ENCODE measurements at places on chromosomes 6 and 20. TPM values are rescaled to one million over a fixed set of nuclear protein-coding genes. Genes with fewer than 3 reads are reported as not detected.

DNA sequence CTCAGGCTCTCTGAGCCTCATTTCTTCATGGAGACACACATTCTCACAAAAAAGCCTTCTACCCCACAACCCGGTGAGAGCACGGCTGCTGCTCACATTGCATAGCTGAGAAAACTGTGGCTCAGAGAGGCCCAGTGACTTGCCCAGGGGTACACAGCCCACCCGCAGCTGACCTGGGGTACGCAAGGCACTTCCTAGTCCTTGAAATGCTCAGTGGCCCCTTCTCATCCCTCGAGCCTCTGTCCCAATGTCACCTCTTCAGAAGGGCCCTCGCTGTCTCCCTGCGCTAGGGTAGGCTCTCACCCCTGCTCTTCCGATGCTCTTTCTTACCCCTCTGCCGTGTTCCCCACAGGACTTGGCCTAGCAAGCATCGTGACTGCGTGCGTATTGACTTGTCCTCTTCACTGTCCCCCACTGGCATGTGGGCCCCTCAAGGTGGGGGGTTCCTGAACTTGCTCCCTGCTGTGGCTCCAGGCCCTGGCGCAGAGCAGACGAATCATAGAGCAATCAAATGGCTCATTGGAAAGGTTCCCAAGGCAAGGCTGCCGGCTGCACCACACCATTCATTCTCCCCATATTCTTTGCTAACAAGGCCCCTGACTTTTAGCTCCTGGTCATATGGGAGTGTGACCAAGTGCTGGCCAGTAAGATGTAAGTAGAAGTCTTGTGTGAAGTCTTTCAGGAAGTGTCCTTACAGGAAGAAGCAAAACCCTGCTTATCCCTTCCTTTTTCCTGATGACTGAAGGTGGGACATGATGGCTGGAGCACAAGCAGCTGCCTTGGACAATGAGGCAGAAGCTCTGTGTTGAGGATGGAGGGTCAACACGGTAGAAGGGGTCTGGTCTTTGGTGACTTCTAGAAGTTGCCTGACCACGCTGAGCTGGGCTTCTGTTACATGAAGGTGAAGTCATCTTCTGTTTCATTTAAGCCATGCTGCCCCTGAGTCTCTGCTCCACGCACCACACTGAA lies 22.7 kb downstream of the PCK1 start:
- DNase-seq: no peak
- peak overlapping the region; percentile 88 for H3K27ac ChIP-seq
- no peak overlapping the region for H3K4me3 ChIP-seq

GRCh38 chr20:574297-574942 lies 30.8 kb upstream of the CSNK2A1 start:
- H3K4me3 ChIP-seq: no peak overlapping the region
- DNase-seq: no peak
- peaks cover 8% of the 10 kb centered on the region for H3K4me1 ChIP-seq
- H3K27me3 ChIP-seq: peaks cover 71% of the 10 kb centered on the region
- no peaks in the 10 kb centered on the region for H3K36me3 ChIP-seq

- peak overlapping the region; percentile 96 for H3K4me3 ChIP-seq
- no peaks in the 10 kb centered on the region for H3K4me1 ChIP-seq
- peaks cover 5% of the 10 kb centered on the region for H3K36me3 ChIP-seq
- no peak for DNase-seq
Observed at GRCh38 chr6:42565823-42566613, 2.2 kb downstream of the UBR2 start.

DNA sequence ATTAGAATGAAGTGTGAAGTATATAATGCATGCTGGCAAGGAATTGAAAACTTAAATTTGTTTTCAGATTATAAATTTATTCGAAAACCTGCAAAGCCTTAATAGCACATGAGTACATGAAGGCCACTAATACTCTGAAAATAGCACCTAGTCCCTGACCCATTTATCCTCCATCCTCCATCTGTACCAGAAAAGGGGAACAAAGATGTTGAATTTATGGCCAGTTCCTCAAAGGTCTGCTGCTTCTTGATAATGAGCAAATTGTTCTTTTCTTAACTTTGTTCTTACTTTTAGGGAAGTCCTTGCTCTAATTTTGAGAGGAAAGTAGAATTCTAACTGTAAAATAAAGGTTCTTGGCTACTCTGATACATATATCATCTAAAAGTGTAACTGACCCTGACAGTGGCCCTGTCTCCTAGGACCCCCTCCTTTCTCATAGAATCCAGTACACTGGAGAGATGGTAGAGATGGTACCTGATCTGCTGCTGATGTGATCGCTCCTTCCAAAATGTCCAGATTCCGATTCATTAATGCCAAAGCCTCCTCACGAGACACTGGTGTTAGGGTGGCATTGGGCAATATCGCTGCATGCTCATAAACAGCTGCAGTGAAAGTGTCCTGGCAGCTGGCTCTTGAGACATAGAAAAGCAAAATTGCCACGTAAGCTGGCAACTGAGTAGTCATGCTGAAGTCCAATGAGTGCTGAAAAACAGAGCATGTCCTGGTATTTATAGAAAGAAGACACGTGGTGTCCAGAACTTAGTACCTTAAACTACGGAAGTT lies at the start of gene VNN1:
Gene VNN1 (minus strand): TSS at position 704 of the 783 bp plus-strand sequence. CDS start 20 bp downstream, at position 684.
- no peaks in the 10 kb centered on the region for H3K27me3 ChIP-seq
- no peak for DNase-seq
- H3K27ac ChIP-seq: peak within 1 kb of the TSS; percentile 42
- no peak within 1 kb of the TSS for H3K4me3 ChIP-seq
- no peaks in the 10 kb centered on the region for H3K36me3 ChIP-seq

- no peaks in the 10 kb centered on the region for H3K27me3 ChIP-seq
- no peak for DNase-seq
- no peak overlapping the region for H3K27ac ChIP-seq
- no peaks in the 10 kb centered on the region for H3K36me3 ChIP-seq
- no peak overlapping the region for H3K4me3 ChIP-seq
- no peaks in the 10 kb centered on the region for H3K4me1 ChIP-seq
Observed at GRCh38 chr6:124888581-124889371, 73.5 kb upstream of the RNF217 start.

- no peak overlapping the region for H3K27ac ChIP-seq
- no peak for DNase-seq
- H3K4me3 ChIP-seq: no peak overlapping the region
- H3K4me1 ChIP-seq: peaks cover 6% of the 10 kb centered on the region
- H3K36me3 ChIP-seq: no peaks in the 10 kb centered on the region
Observed at GRCh38 chr6:134363323-134364039, 45.6 kb upstream of the SGK1 start.

- DNase-seq: no peak
- H3K36me3 ChIP-seq: no peaks in the 10 kb centered on the region
- no peaks in the 10 kb centered on the region for H3K27me3 ChIP-seq
- no peak overlapping the region for H3K27ac ChIP-seq
- H3K4me3 ChIP-seq: no peak overlapping the region
- no peaks in the 10 kb centered on the region for H3K4me1 ChIP-seq
Observed at GRCh38 chr20:4127344-4127743, 112.0 kb upstream of the RNF24 start.

GRCh38 chr20:63377951-63378381 lies 16.8 kb upstream of the CHRNA4 start:
- H3K4me1 ChIP-seq: no peaks in the 10 kb centered on the region
- H3K4me3 ChIP-seq: no peak overlapping the region
- H3K27ac ChIP-seq: no peak overlapping the region
- peaks cover 100% of the 10 kb centered on the region for H3K27me3 ChIP-seq
- DNase-seq: no peak

DNA sequence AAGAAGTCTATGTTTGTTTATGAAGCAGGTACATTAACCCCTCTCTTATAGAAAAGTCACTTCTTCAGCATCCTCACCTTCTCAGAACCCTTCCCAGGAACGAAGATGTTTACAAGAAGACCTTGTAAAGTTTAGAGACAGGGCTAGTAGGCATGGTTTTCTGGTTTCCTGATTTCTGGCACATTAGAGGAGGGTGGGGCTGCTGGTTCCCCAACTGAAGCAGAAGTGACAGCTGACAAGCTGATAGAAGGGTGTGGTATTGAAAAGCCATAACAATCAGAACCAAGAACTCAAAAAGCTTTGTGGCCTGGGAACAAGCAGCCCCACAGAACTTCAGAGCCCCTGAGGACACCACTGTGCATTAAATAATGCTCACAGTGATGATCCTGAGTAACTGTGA lies 91.2 kb downstream of the RTN4IP1 start:
- no peaks in the 10 kb centered on the region for H3K27me3 ChIP-seq
- H3K27ac ChIP-seq: no peak overlapping the region
- H3K36me3 ChIP-seq: no peaks in the 10 kb centered on the region
- H3K4me3 ChIP-seq: no peak overlapping the region
- H3K4me1 ChIP-seq: peaks cover 15% of the 10 kb centered on the region
- no peak for DNase-seq

DNA sequence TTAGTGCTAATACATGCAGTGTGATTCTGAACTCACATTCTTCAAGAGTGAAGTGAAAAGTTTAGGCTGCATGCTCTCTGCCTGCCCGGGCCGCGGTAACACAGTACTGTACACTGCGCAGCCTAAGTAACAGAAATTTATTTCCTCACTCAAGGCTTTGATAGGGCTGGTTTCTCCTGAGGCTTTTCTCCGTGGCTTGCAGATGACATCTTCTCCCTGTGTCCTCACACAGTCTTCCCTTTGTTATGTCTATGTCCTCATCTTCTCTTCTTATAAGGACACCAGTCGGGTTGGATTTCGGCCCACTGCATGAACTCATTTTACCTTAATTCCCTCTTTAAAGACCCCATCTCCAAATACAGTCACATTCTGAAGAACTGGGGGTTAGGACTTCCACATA lies 51.1 kb upstream of the TMEM170B start:
- no peaks in the 10 kb centered on the region for H3K4me1 ChIP-seq
- H3K4me3 ChIP-seq: no peak overlapping the region
- H3K36me3 ChIP-seq: no peaks in the 10 kb centered on the region
- no peaks in the 10 kb centered on the region for H3K27me3 ChIP-seq
- no peak for DNase-seq

DNA sequence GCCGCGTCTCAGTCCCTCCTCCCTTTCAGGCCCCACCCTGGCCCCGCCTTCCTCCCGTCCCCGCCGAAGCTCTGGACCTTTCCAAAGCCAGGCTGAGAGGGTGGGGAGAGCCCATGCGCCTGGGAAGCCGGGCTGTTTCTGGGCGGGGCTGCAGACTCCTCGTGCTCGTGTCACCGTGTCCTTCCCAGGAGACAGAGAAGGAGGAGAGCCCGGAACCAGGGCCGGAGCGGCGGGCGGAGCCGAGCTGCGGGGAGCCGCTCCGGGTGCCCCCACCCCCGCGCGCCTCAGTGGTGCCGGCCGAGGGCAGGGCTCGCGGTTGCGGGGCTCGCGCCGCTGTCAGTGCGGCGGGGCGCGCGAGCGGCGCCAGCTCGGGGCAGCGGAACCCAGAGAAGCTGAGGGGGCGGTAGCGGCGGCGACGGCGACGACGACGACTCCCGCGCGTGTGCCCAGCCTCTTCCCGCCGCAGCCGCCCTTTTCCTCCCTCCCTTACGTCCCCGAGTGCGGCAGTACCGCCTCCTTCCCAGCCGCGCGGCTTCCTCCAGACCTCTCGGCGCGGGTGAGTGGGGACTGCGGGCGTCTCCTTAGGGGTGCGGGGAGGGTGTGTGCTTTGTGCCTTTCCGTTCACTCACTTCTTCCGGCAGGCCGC lies at the start of gene RALY:
Gene RALY (plus strand): TSS at position 336 of the 646 bp plus-strand sequence. CDS start 78,164 bp downstream, outside the sequence.
- DNase-seq: peak; percentile 96
- peak within 1 kb of the TSS; percentile 95 for H3K4me3 ChIP-seq
- H3K27ac ChIP-seq: peak within 1 kb of the TSS; percentile 98
- H3K4me1 ChIP-seq: peaks cover 42% of the 10 kb centered on the region
- no peaks in the 10 kb centered on the region for H3K27me3 ChIP-seq
- H3K36me3 ChIP-seq: peaks cover 6% of the 10 kb centered on the region

DNA sequence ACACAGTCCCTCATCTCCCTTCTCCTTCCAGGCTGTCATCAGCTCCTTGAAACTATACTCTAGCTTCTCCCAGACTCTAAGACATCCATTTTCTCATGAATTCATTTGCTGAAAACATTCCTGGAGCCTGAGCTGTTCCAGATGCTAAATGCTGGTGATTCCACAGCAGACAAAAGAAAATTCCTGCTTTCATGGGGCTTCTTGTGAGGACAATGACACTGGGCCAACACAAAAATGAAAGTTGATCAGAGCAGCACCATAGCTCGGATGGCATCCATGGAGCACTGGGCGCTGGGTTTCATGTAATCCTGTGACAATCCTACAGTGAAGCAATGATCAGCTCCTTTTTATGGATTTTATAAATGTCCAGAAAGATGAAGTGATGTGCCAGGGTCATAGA lies 47.4 kb upstream of the STX16 start:
- H3K27me3 ChIP-seq: no peaks in the 10 kb centered on the region
- no peaks in the 10 kb centered on the region for H3K36me3 ChIP-seq
- no peak overlapping the region for H3K4me3 ChIP-seq
- no peak for DNase-seq

DNA sequence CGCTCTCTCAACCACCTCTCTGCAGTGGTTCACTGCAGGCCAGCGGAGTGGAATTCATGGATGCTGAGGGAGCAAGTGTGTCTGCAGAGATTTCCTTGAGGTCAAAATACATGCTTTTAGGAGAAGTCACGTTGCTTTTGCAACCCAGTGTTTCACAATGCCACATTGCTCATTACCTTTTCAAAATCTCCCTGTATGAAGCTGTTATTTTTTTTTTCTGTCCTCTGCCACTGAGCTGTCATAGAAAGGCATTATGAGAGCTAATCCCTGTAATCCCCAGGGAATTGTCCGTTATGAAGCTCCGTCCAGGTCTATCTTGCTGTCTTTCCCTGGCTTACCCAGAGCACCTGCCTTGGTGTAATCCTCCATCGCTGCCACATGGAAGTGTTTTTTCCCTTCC lies 60.5 kb upstream of the SLC22A23 start:
- no peak overlapping the region for H3K4me3 ChIP-seq
- peak overlapping the region; percentile 53 for H3K27ac ChIP-seq
- H3K4me1 ChIP-seq: no peaks in the 10 kb centered on the region
- no peak for DNase-seq
- no peaks in the 10 kb centered on the region for H3K36me3 ChIP-seq
- H3K27me3 ChIP-seq: no peaks in the 10 kb centered on the region

DNA sequence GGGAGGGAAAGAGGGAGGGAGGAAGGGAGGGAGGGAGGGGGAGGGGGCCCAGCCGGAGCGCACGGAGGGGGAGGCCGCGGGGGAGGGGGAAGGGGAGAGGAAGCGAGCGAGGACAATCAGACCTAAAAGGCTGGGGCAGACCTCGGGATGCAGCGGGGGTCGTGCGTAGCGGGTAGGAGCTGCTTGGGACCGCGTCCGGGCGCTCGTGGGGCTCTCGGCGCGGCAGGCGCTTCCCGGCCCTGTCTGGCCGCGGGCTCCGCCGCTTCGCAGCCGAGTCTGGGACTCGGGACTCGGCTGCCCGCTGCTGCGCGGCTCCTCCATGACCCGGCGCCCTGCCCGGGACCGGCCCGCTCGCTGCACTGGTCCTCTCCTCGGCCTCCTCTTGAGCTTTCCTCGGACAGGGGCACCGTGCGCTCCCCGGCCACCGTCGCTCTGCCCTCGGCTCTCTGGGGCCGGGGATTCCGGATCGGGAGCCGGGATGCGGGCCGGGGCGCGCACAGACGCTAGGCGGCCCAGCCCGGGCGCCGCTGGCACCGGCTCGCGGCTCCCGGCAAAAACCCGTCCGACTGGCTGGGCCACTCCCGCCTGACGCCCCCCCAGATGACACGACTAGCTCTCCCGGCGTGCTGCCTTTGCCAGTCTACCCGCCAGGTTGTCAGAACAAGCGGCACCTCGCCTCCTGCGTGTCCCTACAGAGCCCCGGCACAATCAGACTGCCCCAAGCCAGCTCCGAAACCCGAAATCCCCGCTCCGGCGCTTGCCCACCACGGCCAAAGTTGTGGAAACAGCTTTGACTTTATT lies 2.2 kb downstream of the TFAP2A start:
- H3K27ac ChIP-seq: peak overlapping the region; percentile 98
- peak overlapping the region; percentile 89 for H3K4me3 ChIP-seq
- H3K4me1 ChIP-seq: peaks cover 10% of the 10 kb centered on the region
- peaks cover 13% of the 10 kb centered on the region for H3K27me3 ChIP-seq

The CPNE5 gene
- 1.2 TPM for total RNA-seq

The RPRD1B gene
- total RNA-seq: 15.2 TPM

The PHACTR1 gene
- total RNA-seq: 1.5 TPM

The FKBP1C gene
- total RNA-seq: not detected

The TFAP2C gene
- 25.9 TPM for total RNA-seq

The RAD21L1 gene
- not detected for total RNA-seq
